ENCODE measurements at places on chromosomes 11 and 22.

- no peak for DNase-seq
Observed at GRCh38 chr11:117822074-117823033, 2.2 kb downstream of the FXYD2 start.

GRCh38 chr11:60235321-60235720 lies 7.6 kb downstream of the MS4A4E start:
- DNase-seq: no peak

DNA sequence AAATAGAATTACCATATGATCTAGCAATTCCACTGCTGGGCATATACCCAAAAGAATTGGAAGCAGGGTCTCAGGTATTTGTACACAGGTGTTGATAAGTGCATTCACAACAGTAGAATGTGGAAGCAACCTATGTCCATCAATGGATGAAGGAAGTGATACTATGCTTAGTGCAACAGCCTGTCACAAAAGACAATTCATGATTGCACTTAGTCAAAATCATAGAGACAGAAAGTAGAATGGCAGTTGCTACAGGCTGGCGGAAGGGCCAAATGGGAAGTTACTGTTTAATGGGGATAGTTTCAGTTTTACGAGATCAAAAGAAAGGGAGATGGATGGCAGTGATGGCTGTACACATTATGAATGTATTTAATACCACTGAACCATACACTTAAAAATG lies 42.0 kb downstream of the SGSM3 start:
- no peak for DNase-seq

- DNase-seq: no peak
Observed at GRCh38 chr11:122170815-122171475, 54.9 kb upstream of the BLID start.

DNA sequence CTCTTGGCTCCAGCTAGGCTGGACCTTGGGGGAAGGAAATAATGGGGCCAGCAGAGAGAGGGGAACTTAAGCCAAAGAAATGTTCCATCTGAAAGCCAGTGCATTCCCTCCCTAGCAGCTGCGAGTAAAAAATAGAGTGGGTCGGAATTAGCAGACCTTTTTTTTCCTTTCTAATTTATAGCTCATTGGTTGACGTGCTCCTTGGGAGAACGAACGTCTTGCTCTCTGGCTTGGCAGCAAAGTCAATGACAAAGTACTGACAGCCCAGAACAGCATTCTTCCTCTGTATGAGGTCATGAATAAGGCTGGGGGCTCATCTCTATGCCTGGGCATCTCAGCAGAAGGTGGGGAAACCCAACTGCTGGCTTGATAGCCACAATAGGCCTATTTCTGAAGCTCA lies 65.0 kb downstream of the SEZ6L start:
- no peak for DNase-seq

DNA sequence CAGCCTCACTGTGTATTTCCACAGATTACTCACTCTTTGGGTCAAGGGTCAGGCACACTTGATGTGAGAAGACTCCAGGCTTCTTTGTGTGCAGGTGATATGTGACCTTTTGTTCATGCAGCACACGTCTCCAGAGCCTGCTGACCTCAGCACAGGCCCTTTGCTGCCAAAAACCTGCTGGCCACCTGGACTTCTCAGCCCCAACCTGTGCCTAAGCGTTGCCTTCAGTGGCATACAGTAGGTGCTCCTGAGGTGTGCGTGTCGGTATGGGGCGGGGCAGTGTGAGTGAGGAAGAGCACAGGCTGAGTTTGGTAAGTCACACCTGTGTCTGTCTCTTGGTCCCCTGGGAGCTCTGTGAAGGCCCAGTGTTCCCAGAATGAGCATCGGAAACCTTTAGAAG lies 58.1 kb downstream of the WNT11 start:
- DNase-seq: no peak
